ENCODE measurements at places on chromosomes 5 and 9. TPM values are rescaled to one million over a fixed set of nuclear protein-coding genes. Genes with fewer than 3 reads are reported as not detected.

Gene LEAP2
- polyA plus RNA-seq, result 2.2 TPM

Gene PTPA
- polyA plus RNA-seq, result 65.6 TPM

Gene GARIN3
- polyA plus RNA-seq, result not detected

Gene ACTBL2
- not detected for polyA plus RNA-seq

DNA sequence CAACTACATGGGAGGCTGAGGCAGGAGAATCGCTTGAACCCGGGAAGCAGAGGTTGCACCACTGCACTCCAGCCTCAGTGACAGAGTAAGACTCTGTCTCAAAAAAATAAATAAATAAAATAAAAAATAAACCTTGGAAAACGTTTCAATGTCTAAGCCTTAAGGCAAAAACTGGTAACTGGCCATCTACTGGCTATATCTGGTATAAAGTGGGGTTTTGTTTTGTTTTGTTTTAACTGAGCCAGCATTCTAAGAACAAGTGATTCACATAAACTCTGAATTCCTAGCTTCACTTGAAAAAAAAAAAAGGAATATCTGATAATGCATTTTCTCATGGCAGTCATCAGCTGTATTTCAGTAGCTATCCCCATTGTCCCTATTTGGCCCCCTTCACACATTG is 126.1 kb upstream of the EFNA5 start:
- H3K4me3 ChIP-seq, result no peak overlapping the region
- no peaks in the 10 kb centered on the region for H3K36me3 ChIP-seq
- no peaks in the 10 kb centered on the region for H3K27me3 ChIP-seq
- no peaks in the 10 kb centered on the region for H3K4me1 ChIP-seq
- no peak overlapping the region for H3K27ac ChIP-seq

- no peak overlapping the region for H3K4me3 ChIP-seq
- no peak for DNase-seq
- no peaks in the 10 kb centered on the region for H3K36me3 ChIP-seq
- no peaks in the 10 kb centered on the region for H3K4me1 ChIP-seq
Measured at GRCh38 chr9:33187519-33188218, 20.5 kb upstream of the B4GALT1 start.

DNA sequence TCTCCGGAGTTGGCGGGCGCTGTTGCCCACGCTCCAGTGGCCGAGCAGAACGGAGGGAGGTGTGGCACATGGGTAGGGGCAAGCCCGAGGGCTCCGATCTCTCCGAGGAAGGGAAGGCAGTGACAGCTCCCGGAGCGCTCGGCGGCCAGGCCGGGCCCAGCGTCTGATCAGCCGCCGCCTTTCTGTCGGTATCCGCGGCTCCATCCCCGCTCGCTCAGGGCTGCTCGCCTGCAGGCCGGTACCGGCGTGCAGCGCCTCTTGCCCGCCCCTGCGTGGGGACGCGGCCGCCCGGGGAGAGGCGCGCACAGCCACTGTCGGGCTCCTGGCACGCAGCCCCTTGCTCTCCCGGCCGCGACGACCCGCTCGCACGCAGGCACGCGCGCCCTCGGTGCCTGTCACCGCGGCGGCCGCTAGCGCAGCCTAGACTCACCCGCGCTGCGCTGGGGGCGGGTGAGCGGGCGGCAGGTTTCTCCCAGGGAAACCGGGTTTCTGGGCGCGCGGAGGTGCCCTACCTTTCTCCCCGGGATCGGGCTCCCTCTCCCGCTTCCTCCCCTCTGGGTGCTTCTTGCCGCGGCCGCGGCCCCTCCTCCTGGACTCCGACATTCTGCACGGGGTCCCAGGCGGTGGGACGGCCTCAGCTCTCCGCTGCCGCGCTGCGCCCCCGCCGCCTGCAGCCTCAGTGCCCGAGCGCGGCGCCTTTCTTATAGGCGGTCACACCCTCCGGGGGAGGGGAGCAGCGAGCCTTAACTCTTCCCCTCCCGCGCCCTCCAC is 108.4 kb downstream of the PSD2 start:
- peaks cover 13% of the 10 kb centered on the region for H3K4me1 ChIP-seq
- no peak for DNase-seq
- peak overlapping the region; percentile 14 for H3K4me3 ChIP-seq
- H3K27ac ChIP-seq, result no peak overlapping the region

DNA sequence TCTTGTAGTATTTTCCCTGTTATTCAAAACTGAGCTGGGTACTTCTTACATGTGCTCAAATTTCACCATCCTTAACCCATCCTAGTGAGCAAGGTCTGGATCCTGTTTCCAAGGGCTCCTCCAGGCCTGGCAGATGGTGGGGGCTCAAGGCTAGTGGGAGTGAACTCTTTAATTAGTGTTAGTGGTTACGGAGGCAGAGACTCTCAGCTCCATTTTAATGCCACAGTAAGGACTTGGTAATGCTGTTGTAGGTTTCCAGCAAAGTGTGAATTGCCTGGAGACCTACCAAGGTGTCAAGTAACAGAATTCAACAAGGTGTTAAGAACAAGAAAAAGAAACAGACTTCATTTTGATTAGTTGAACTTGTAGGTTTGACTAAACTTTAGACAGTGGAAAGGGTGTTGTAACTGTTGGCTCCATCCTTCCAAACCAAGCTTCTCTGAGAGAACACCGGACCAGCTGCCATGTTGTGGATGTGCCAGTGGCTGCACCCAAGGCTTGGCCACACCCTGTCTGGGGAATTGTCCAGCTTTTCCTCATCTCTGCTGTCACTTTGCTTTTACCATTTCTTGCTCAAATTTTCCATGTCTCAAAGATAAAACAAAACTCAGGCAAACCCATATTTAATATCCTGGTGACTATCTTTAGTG is 98.7 kb downstream of the ADCY2 start:
- H3K27ac ChIP-seq, result no peak overlapping the region
- no peaks in the 10 kb centered on the region for H3K27me3 ChIP-seq
- H3K36me3 ChIP-seq, result no peaks in the 10 kb centered on the region
- H3K4me1 ChIP-seq, result no peaks in the 10 kb centered on the region
- DNase-seq, result no peak
- H3K4me3 ChIP-seq, result no peak overlapping the region

GRCh38 chr5:154421868-154422267 is 23.9 kb upstream of the SAP30L start:
- H3K27ac ChIP-seq, result no peak overlapping the region
- H3K36me3 ChIP-seq, result peaks cover 25% of the 10 kb centered on the region
- H3K27me3 ChIP-seq, result no peaks in the 10 kb centered on the region
- H3K4me3 ChIP-seq, result no peak overlapping the region

DNA sequence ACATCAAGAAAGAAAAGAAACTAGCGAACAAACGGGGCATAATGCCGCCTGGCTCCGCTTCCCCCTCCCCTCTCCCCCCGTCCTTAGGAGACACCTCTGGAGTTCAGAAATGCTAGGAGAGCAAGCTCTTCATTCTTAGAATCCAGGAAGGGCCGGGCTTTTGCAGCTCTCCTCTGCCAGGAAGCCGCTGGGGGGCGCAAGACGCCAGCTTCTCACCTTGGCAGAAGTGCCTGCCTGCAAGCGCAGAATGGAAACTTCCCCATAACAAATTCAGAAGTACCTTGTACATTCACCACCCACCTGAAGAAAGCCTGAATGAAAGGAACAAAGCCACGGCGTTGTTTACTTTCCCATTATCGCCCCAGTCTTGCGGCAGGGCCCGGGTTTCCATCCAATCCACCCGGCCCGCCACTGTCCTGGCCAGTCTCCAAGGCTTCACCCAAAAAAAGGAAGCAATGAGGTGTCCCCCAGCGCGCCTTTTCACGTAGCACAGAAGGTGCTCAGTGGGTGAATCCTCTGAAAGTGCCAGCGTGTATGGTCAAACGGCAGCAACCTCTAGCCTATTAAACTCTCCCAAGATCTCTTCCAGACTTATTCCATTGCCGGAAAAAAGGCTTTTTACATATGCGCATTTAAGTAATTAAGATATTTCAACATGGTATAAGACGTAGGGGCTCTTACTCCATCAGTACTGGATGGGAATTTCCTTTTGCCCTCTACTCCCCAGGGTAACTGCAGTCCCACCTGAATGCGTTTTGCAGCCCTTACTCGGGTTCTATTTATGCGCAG is 1.6 kb upstream of the GADD45G start:
- peak overlapping the region; percentile 90 for H3K4me3 ChIP-seq
- peak; percentile 91 for DNase-seq
- H3K27me3 ChIP-seq, result no peaks in the 10 kb centered on the region
- H3K4me1 ChIP-seq, result peaks cover 31% of the 10 kb centered on the region
- H3K27ac ChIP-seq, result no peak overlapping the region

DNA sequence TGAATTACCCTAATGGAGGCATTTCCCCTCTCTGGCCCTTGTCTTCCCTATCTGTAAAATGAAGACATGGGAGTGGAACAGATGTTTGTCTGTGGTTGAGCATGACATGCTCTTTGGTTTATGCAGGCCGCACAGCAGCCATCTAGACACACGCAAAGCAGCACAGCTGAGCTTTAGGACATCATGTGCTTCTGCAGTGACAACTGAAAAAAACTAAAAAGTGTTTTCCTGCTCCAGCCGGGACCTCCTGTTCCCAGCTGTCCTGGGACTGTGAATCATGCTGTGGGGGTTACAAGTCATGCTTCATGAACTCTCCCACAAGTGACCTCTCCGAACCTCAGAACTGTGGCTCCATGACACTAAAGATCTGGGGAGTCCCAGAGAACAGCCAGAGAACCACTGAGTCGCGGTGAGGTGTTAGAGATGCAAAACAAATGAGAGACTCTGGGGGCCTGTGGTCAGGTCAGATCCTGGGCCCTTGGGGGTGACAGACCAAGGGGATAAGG is 1.7 kb downstream of the SMIM3 start:
- H3K27ac ChIP-seq, result peak overlapping the region; percentile 32
- no peaks in the 10 kb centered on the region for H3K36me3 ChIP-seq
- H3K27me3 ChIP-seq, result no peaks in the 10 kb centered on the region
- peak; percentile 28 for DNase-seq
- peaks cover 53% of the 10 kb centered on the region for H3K4me1 ChIP-seq
- H3K4me3 ChIP-seq, result no peak overlapping the region

DNA sequence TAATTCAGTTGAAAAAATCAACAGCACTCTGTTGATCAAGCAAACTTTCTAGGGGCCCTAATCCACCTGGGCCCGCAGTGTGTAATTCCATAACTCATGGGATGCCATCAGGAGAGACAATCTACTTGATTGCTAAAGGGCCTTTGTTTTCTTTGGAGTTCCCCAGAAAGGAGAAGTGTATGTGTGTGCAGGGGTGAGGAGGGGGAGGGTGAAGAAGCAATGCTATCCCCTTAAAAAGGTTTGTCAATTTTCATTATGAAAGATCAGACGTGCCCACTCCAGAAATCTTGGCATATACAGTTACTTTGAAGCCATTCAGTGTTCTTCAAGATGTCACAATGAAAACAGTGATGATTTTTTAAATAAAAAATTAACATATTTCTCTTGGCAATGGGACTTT is 6.2 kb downstream of the PARP8 start:
- no peaks in the 10 kb centered on the region for H3K4me1 ChIP-seq
- H3K36me3 ChIP-seq, result peaks cover 3% of the 10 kb centered on the region
- H3K27me3 ChIP-seq, result no peaks in the 10 kb centered on the region
- no peak overlapping the region for H3K4me3 ChIP-seq

- no peaks in the 10 kb centered on the region for H3K4me1 ChIP-seq
- no peaks in the 10 kb centered on the region for H3K27me3 ChIP-seq
- DNase-seq, result no peak
- H3K27ac ChIP-seq, result no peak overlapping the region
Measured at GRCh38 chr5:180790020-180790419, 12.6 kb downstream of the MGAT1 start.

GRCh38 chr9:81480828-81481604 is 208.3 kb downstream of the TLE1 start:
- H3K4me3 ChIP-seq, result no peak overlapping the region
- H3K4me1 ChIP-seq, result no peaks in the 10 kb centered on the region
- no peak for DNase-seq
- no peak overlapping the region for H3K27ac ChIP-seq

DNA sequence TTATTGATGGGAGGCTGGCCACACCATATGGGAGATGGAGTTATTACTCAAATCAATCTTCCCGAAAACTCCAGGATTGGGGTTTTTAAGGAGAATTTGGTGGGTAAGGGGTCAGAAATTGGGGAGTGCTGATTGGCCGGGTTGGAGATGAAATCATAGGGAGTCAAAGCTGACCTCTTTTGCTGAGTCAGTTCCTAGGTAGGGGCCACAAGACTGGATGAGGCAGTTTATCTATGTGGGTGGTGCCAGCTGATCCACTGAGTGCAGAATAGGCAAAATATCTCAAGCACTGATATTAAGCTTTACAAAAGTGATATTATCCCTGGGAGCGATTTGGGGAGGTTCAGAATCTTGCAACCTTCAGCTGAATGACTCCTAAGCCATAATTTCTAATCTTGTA is 75.7 kb upstream of the CLINT1 start:
- H3K4me3 ChIP-seq, result no peak overlapping the region
- DNase-seq, result no peak
- H3K4me1 ChIP-seq, result no peaks in the 10 kb centered on the region
- H3K36me3 ChIP-seq, result no peaks in the 10 kb centered on the region
- no peaks in the 10 kb centered on the region for H3K27me3 ChIP-seq

- no peak for DNase-seq
- H3K27me3 ChIP-seq, result no peaks in the 10 kb centered on the region
- no peaks in the 10 kb centered on the region for H3K36me3 ChIP-seq
- H3K4me3 ChIP-seq, result no peak overlapping the region
- H3K4me1 ChIP-seq, result no peaks in the 10 kb centered on the region
- H3K27ac ChIP-seq, result no peak overlapping the region
Measured at GRCh38 chr9:80134487-80134886, 562.7 kb downstream of the TLE4 start.
